ENCODE measurements at places on chromosomes 7 and 10. TPM values are rescaled to one million over a fixed set of nuclear protein-coding genes. Genes with fewer than 3 reads are reported as not detected.

DNA sequence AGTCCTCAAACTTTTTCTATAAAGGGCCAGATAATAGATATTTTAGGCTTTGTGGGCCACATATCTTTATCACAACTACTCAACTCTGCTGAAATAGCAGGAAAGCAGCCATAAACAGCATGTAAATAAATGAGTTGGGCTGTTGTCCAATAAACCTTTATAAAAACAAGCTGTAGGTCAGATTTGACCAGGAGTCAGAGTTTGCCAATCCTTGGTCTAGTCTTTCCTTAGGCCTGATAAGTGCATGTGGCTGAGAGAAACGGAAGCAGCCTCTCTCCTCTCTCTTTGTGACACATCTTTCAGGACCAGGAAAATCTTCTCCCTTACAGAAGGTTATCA, 724.5 kb downstream of the GRID1 start:
- no peak for DNase-seq

DNA sequence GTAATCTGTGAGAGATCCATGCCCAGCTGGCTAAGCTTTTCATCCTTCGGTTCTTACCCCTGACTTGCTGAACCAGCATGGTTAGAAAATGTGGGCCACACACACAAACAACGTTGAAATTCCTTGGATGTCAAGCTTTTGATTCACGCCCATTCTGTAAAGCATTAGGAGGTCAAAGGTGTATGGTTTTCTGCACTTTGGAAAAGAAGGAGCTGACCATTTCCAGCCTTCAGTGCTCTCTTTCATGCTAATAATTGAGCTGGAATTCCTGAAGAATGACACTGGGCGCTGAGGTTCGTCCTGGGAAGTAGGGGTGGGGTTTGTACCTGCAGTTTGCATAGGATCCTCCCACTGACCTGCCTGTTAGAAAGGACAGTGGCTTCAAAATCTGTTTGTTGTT, 23.1 kb downstream of the KLF6 start:
- DNase-seq, result peak; percentile 18

- peak; percentile 39 for DNase-seq
These were observed 580 bp downstream of the EEPD1 start for GRCh38 chr7:36153571-36154097.

DNA sequence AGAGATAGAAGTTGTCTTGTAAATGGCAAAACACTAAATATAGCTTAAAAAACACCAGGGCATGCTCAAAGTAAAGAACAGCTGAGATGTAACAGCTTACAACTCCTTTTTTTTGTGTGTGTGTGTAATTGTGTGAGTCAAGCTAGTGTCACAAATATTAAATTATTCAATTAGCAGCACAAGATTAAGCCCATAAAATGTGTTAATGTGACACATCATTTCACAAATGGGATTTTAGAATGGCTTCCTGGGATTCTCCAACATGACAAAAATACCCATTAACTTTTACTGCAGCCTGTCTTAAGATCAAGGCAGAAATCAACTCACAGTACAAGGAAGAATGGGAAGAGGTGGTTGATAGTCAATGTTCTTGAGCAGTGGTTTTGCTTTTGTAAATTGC, 251.4 kb downstream of the KIF20B start:
- DNase-seq, result no peak

GRCh38 chr7:42095791-42096190, 141.2 kb downstream of the GLI3 start:
- DNase-seq, result no peak

- no peak for DNase-seq
These were observed 70.7 kb upstream of the MKX start for GRCh38 chr10:27816320-27816719.

- no peak for DNase-seq
These were observed 569.4 kb downstream of the PTPRN2 start for GRCh38 chr7:158018098-158018762.

GRCh38 chr10:70328967-70329366, 45.2 kb upstream of the NPFFR1 start:
- no peak for DNase-seq

DNA sequence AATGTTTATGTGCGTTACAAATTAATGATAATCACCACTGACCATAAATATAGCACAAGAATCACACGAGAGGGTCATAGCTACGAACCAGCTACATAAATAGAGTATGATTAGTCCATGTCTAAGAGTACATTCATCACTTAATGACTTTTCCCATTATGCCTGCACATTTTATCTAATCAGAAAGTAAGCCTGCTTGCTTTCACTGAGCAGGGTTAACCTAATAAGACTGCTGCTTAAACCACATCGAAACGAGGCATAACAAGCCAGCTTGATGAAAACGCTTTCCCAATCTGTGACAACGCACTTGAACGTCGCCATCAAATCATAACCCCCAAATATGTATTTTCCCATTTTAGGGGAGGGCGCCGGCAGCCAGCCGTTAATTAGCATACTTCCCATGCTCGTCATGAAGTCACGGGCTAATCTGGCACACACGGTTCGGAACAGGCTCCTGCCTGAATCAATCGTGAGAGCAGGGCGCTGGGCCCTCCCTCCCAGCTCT, 71.5 kb downstream of the EBF3 start:
- no peak for DNase-seq

DNA sequence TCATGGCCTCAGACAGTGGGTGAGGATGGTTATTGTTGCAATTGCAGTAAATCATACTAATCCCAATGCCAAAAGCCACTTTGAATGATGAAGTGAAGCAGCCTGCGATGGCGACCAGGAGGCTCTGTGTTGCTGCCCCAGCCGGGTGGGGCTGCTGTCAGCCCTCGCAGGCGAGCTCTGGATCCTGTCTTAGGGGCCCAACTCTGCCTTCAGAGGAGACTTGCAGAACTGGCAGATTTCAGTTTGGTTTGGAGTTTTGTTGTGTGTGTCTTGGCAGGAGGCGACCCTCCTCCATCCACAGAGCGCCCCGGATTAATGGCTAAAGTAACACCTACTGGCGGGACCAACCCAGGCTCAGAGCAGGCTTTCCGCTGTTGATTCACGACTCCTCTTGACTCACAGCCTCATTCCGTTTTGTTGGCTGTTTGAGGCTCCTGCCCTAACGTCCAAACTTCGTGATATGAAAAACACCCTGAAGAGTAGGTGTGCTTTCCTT, 67.9 kb upstream of the BMPER start:
- DNase-seq, result peak; percentile 23

GRCh38 chr10:21668831-21669230, 134.8 kb downstream of the MLLT10 start:
- DNase-seq, result no peak

DNA sequence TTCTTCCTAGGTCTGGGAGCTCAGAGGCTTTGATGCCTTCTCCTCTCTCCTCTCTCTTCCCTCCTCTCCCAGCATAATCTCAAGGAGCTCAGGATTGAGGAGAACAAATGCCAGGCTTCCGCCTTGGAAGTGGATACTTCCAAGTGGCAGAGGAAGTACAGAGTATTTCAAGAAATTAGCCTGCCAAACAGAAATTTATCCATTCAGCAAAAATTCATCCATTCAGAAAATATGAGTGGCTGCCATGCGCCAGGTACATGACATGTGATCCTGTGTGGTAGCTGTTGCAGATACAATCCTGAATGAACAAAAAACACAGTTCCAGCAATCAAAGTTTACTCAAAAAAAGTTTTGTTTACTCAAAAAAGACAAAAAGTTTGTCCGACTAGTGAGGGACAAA, 18.4 kb downstream of the NOLC1 start:
- no peak for DNase-seq

- DNase-seq, result no peak
These were observed 173.9 kb upstream of the SLC25A13 start for GRCh38 chr7:96495751-96496216.

- no peak for DNase-seq
These were observed 71.5 kb downstream of the MAPK8 start for GRCh38 chr10:48377751-48378530.

Gene BUB3
- 77.6 TPM for total RNA-seq

Gene ZP3
- 4.8 TPM for total RNA-seq

Gene ATOH7
- total RNA-seq, result 0.53 TPM

Gene FOXI2
- total RNA-seq, result not detected

Gene AKR1C8
- total RNA-seq, result not detected
